ENCODE measurements at places on chromosomes 5 and 9. TPM values are rescaled to one million over a fixed set of nuclear protein-coding genes. Genes with fewer than 3 reads are reported as not detected.
A peak's percentile ranks its signal among the peaks of the same experiment; 100 is the strongest.

Gene PNPLA7
- total RNA-seq, result 10.3 TPM

Gene SLC46A2
- 0.18 TPM for total RNA-seq

Gene IFNK
- not detected for total RNA-seq

Gene NLN
- 14.0 TPM for total RNA-seq

Gene DBH
- total RNA-seq, result not detected

Gene INSL6
- not detected for total RNA-seq

Gene XPA
- 15.3 TPM for total RNA-seq

Gene PGM5
- 124 TPM for total RNA-seq

Gene AQP7
- total RNA-seq, result 2.7 TPM

Gene SNCB
- not detected for total RNA-seq

DNA sequence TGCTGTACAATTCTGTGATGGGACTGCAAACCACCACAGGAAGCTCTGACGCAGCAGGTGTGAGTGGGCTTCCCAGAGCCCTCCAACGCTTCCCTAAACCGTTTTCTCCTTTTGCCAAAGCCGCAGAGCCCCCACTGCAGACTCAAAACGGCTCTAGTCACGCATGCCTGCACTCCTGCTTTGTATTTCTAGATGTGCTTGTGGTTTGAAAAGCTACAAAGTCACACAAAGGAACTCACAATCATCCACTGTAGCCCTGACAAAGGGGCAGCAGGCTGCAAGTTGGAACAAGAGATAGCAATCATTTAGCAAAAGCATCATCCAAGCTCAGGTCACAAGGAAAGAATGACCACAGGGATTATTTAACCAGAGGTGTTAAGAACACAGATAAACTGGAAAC is 79.3 kb downstream of the PTPN3 start:
- no peak for DNase-seq

- DNase-seq, result peak; percentile 77
These were observed 933 bp upstream of the TGFBR1 start for GRCh38 chr9:99103901-99104458.

DNA sequence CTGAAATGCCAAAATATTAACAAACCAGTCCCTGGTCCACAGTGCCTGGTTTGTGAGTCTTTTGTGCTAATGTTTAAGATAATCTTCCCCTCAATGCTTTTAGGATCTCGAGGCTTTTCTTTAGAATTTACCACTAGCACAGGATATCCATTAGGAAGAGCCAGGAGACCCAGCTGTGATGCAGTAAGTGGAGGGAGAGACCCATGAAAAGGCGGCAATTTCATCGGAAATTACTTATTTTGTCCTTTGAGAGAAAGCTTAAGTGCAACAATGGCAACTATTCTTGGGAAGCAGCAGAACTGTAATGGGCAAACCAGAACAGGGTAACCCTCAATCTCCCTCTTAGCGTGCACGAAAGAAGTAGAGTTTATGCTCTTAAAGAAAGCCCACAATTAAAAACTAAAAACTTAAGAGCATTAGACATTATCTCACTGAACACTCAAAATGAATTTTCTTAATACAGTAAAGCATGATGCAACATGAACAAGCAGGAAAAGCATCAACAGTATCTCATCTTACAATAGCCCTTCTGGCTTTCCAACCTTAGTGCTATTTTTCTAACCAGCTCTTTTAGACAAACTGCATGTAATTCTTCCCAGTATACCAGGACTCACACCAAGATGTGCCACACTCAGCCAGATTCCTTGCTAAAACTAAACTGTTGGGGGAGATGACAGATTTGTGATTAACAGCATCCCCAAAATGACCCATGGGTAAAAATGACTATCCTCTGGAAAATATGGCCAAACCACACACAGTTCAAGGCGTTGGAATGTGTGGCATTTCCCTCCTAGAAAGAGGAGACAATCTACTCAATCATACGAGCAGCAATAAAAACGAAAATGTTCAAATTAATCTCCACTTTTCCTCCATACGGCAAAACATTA is 36.4 kb downstream of the PWWP2A start:
- DNase-seq, result no peak

GRCh38 chr9:116267021-116267420 is 113.4 kb downstream of the PAPPA start:
- DNase-seq, result no peak

- no peak for DNase-seq
These were observed 299.9 kb upstream of the RFX3 start for GRCh38 chr9:3825721-3826120.

GRCh38 chr9:26756881-26757280 is 135.7 kb downstream of the CAAP1 start:
- DNase-seq, result no peak

GRCh38 chr5:175610898-175611297 is 47.0 kb upstream of the HRH2 start:
- DNase-seq, result no peak

DNA sequence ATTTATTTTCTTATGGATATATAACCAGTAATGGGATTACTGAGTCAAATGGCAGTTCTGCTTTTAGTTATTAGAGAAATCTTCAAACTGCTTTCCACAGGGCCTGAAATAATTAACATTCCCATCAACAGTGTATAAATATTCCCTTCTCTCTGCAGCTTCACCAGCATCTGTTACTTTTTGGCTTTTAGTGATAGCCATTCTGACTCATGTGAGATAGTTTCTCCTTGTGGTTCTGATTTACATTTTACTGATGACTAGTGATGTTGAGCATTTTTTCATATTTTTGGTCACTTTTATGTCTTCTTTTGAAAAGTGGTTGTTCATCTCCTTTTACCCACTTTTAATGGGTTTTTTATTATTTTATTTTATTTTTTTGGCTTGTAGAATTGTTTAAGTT is 1290.3 kb upstream of the CDH9 start:
- DNase-seq, result no peak

GRCh38 chr5:35087991-35088390 is 40.2 kb upstream of the AGXT2 start:
- DNase-seq, result no peak

DNA sequence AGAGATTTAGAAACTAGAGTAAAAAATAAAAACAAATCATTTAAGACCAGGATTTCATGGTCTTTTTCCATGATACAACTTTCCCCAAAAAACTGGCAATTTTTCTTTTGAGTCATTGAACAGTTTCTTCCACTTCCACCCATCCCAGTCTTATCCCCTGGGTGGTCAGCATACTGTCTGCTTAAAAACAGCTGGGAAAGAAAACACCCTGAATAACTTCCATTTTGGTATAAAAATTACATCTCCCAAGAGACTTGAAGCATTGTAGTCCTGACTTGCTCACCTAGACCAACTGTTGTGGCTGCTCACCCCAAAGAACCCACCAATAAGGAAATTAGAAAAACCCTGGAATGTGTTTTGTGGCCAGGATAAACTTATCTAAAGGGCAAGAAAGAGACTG is 731.3 kb downstream of the NR2F1-AS1 start:
- no peak for DNase-seq

DNA sequence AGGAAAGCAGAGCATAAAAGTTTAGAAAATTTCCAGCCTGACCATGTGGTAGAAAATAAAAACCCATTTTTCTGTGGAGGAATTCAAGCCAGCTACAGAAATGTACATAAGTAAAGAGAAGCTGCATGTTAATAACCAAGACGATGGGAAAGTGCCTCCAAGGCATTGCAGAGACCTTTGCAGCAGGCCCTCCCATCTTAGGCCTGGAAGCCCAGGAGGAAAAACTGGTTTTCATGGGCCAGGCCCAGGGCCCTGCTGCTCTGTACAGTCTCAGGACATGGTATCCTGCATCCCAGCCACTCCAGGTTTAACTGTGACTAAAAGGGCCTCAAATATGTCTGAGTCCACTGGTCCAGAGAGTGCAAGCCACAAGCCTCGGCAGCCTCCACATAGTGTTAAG is 754.8 kb upstream of the RIOK2 start:
- DNase-seq, result no peak

GRCh38 chr5:80198399-80198798 is 57.4 kb downstream of the SERINC5 start:
- DNase-seq, result peak; percentile 53

- peak; percentile 50 for DNase-seq
These were observed 23.3 kb upstream of the COL5A1 start for GRCh38 chr9:134618163-134618832.

GRCh38 chr9:133682818-133683585 is 46.8 kb downstream of the DBH start:
- DNase-seq, result no peak

- DNase-seq, result peak; percentile 45
These were observed 14.4 kb downstream of the CARD19 start for GRCh38 chr9:93110311-93110855.

Measured in aorta (tissue), 5 donors.